ENCODE measurements at places on chromosomes 16 and 17.
A peak's percentile ranks its signal among the peaks of the same experiment; 100 is the strongest.

GRCh38 chr16:72371307-72372086 lies 199.5 kb upstream of the PMFBP1 start:
- no peak for DNase-seq

GRCh38 chr16:87854053-87854906 lies 15.0 kb downstream of the SLC7A5 start:
- no peak for DNase-seq

DNA sequence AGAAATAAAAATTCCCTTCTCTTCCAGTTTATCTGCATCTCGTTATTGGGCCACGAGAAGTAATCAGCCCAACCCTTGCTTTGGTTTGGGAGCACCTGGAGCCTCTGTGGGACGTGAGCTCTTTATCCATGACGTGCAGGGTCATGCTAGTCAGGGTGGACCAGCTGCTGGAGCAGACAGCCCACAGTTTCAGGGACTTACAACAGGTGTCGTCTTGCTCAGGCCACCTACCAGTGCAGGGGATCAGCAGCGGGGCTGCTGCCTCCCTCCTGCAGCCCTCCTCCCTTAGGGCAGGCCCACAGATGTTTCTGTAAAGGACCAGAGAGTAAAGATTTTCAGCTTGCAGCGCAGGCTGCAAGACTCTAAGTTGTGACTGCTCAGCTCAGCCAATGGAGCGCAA lies 16.9 kb downstream of the ADAD2 start:
- no peak for DNase-seq

- DNase-seq: no peak
Measured at GRCh38 chr17:57657211-57657610, 87.9 kb downstream of the CCDC182 start.

- no peak for DNase-seq
Measured at GRCh38 chr17:15958484-15958854, 13.5 kb downstream of the ADORA2B start.

- no peak for DNase-seq
Measured at GRCh38 chr16:61829631-61830030, 206.6 kb downstream of the CDH8 start.

DNA sequence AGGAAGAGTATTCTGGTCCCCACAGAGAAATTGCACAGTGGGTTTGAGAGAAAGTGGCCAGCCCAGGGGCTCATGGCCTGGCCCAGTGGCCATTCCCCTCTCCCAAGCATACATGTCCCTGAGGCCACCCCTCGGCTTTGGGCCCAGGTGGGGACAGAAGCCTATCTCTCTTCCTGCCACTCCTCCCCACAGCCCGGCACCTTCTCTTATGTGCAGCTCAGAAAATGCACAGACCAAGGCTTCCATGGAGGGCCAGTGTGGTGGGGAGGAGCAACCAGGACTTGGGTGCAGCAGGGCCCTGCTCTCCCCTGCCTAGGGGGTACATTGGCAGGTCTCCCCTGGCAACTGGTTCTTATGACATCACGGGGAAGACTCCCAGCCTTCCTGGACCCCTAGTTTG lies at the start of gene C16orf90:
Gene C16orf90 (minus strand): TSS at position 314 of the 400 bp plus-strand sequence. CDS start 68 bp downstream, at position 246.
- DNase-seq: no peak

- DNase-seq: no peak
Measured at GRCh38 chr16:28313587-28313986, 21.3 kb downstream of the SBK1 start.

DNA sequence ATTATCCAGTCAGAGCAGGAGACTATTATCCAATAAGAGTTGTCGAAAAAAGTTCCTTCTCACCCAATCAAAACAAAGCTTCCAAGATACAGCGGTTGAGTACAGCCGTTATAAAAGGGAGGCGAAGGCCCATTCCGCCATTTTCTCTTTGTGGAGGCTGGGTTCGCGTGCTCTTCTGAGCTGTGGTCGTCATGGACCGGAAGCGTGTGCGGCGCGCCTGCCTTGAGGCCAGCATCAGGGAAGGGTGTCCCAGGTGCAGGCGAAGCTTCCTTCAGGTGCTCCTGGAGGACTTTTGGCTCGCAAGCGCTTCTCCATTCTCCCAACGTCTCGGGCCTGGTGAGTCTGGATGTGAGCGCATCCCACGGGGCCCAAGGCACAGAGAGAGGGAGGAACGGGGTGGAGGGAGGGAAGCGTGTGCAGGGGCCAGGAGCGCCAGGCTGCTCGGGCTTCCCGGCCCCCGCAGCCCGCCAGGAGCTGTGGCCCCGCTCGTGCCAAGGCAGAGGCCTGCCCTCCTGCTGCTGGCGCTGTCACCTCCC lies 99.2 kb downstream of the GOSR1 start:
- DNase-seq: no peak

DNA sequence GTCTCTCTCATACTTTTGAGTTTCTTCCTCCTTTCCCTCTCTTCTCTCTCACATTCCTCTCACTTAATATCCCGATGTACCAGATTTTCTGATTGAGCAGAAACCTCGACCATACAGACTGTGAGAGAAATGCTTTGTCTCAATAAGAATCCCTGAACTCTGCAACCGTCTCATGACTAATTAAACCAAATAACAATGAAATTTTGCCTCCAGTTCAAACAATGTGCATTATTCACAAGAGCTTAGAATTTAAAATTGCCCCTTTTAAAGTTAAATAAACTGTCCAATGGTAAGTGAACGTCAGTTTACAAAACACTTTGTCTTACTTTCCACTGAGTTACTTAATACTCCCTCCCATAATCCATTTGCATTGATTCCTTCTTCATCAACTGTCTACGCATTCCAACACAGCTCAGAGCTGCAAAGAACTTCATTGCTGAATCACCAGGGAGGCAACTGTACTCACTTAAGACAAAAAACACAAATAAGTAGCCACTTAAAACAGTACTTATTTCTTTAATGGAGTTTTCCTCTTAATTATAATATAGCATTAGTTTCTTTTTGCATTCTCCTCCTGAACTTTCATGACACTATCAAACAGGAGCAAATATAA lies 4.9 kb downstream of the CDH11 start:
- DNase-seq: no peak

GRCh38 chr16:57609541-57610401 lies 18.7 kb upstream of the ADGRG1 start:
- peak; percentile 82 for DNase-seq

- no peak for DNase-seq
Measured at GRCh38 chr16:52372313-52372712, 174.6 kb downstream of the TOX3 start.

DNA sequence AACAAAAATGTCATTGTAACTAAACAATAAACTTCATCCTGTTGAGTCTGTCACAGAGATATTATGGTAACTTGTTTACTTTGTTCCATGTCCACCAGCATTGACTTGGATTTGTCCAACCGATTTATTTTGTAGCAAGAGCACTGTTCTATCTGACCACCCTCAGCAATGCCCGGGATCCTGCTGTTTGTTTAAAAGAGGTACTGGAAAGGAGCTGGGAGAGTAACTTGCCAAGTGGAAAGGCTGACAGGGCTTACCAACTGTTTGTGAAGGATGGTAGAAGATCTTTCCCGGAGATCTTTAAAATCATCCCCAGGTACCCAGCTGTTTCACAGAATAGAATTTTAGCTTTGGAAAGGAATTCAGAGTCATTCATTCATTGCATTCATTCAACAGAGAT lies 59.1 kb upstream of the BCAR1 start:
- no peak for DNase-seq

DNA sequence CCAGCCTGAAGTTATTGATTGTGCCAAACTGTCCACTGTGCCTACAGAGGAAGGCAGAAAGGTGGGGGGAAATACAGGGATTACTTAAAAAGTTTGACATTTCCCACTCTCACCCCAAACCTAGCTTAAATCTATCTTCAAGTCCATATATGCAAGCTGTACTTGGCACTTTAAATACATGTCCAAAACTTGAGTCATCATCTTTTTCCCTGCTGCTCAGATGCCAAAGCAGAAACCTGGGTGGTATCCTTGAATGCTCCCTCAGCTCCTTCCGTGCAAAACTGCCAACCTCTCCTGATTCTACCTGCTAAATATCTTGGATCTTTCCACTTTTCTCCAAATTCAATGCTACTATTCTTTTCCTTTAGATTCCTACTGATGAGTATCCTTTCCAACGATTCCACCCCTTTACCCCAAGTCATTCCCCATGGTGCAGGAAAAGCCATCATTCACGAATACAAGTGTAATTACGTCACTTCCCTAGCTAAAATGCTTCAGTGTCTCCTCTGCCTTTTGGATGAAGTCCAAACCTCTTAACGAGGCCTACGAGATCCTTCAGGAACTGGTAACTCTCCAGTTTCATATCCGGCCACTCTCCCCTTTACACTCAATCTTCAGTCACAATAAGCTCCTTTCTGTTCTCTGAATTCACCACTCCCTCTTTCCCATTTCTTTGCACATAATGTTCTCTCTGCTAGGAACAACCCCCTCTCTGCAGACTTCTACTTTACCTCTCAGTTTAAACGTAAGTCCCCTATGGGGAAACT lies 9.3 kb downstream of the BECN1 start:
- no peak for DNase-seq

DNA sequence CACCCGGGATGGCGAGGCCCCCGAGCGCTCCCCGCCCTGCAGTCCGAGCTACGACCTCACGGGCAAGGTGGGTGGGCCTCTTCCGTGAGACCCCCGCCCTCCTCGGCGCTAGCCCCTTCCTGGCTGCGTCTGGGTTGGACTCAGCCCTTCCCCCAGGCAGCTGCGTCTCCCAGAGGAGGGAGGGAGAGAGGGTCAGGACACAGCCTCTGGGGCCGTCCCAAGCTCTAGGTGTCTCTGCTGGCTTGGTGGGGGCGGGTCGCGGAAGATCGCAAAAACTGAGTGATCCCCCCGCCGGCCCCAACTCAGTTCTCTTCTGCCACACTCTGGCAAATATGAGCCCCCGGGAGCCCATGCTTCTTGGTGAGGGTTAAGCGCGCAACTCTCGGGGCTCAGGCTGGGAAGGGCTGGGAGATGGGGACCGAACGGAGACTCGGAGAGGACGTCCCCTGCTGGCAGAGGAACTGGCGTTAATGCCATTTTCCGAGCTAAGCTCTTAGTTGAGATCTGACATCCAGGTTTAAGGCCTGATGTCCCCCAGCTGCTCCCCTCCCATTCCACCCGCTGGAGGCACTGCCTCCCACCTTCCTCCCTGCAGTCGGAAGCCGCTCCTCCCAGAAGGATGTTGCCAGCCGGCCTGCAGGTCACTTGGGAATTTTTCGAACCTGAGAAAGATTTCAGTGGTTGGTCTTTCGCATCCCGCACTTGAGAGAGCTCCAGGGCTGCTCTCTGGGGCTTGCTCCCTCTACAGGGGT lies 419 bp downstream of the RAB37 start:
- peak; percentile 52 for DNase-seq

GRCh38 chr17:2266865-2267228 lies 36.7 kb downstream of the SMG6 start:
- DNase-seq: no peak

GRCh38 chr17:58289869-58290268 lies 9.1 kb upstream of the MPO start:
- no peak for DNase-seq

- DNase-seq: no peak
Measured at GRCh38 chr17:32287804-32288511, 22.3 kb downstream of the RHBDL3 start.

- no peak for DNase-seq
Measured at GRCh38 chr17:17200831-17201230, 5.3 kb downstream of the PLD6 start.

DNA sequence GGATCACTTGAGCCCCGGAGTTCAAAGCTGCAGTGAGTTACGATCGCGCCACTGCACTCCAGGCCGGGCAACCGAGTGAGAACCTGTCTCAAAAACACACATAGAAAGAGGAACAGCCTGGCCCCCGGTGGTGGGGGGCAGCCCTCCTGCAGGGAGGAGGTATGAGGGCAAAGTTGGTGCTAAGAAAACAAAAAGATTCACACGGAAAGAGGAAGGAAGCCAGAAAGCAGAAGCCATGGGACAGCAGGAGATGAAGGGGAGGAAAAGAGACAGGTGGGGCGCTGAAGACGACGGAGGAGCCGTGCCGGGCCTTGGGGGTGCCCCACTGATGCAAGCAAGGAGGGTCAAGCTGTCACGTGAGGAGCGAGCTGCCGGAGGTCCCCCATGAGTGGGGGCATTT lies 8.2 kb upstream of the C16orf74 start:
- peak; percentile 60 for DNase-seq

DNA sequence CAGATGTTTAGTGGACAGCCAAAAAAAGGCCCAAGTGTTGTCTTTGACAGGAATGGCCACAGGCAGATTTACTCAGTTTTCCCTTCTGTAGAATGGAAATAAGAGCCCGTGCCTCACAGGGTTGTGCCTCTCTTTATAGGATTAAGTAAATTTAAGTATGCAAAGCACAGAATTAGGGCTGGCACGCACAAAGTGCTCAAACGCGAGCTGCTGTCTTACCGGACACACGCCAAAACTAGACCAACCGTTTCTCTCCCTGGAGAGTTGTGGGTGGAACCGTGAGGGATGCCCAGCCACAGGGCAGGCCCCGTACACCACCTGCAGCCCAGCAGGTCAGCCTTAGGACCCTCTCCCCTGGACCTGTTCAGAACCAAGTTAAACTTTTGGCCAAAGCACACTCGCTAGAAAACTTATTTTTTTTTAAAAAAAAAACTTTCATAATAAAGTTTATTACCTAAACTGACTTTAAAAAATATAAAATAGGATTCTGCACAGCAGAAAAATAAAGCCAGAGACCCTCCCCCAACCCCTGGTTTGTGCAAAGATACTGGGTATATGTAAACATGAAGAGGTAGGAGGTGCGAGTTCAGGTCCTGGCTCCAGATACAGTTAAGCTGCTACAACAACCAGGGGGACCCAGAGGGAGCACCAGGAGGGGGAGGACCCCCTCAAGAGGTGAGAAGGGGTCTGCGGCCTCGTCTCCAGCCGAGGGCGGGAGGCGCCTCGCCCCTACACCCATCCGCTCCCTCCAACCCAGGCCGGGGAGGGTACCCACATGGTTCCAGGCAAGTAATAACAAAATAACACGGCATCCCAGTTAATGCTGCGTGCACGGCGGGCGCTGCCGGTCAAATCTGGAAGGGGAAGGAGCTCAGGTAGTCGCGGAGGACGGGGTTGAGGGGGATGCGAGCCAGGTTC lies 1.8 kb downstream of the SOCS1 start:
- DNase-seq: peak; percentile 41

DNA sequence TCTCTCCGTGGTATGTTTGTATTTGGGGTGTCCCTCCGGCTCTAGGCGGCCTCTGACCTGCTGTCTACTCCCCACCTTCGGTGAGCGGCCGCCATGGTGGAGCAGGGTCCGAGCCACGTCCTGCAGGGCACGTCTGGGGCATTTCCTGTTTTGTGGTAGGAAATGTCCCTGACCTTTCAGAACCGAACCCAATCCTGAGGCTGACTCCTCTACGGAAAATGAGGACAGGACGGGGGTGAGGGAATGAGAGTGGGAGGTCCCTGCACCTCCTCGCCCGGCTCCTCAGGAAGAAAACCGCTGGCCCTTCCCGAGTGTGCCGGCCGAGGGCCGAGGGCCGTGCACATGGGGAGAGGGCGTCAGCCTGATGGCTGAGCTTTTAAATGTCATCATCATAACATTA lies 45.8 kb downstream of the WDR45B start:
- DNase-seq: no peak
